Activated CD8-positive, alpha-beta memory T cell treated with anti-CD3 and anti-CD28 coated beads for 48 hours (primary cell): ENCODE measurements at places on chromosomes 7 and 10.
A peak's percentile ranks its signal among the peaks of the same experiment; 100 is the strongest.

GRCh38 chr10:103578782-103579382 is 85.4 kb downstream of the NEURL1 start:
- no peak for DNase-seq

DNA sequence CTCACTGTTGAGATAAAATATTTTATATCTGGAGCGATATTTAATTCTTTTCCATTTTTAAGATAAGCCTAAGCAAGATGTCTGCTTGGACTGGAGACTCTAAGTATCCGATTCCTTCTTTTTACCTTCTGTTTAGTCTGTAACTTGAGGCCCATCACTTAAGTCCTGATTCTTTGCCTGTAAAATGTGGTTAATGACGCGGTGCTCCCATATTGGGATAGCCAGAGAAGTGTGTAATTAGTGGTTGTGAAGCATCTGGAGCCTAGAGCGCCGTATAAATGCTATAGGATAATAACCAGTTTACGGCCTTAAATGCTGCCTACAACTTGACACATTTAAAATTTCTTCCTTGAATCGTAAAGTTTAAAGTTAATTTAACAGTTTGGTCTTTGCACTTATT is 132.9 kb downstream of the CHN2 start:
- no peak for DNase-seq

DNA sequence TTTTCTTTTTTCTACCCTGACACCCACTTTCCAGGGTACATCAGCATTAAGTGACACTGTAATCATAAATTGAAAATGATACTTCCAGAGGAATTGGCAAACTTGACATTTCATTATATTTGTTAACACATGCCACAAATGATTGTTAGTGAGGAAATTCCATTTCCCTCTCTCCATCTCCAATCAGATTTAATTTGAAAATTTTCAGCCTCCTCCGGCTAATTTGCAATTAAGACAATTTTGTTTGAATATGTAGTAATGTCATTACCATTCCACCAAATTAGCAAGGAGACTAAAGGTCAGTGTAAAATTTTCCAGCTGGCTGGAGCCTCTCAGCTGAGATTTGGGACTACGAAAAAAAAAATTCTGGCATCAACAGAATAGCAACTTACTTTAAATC is 242.7 kb downstream of the FOXP2 start:
- DNase-seq = no peak

DNA sequence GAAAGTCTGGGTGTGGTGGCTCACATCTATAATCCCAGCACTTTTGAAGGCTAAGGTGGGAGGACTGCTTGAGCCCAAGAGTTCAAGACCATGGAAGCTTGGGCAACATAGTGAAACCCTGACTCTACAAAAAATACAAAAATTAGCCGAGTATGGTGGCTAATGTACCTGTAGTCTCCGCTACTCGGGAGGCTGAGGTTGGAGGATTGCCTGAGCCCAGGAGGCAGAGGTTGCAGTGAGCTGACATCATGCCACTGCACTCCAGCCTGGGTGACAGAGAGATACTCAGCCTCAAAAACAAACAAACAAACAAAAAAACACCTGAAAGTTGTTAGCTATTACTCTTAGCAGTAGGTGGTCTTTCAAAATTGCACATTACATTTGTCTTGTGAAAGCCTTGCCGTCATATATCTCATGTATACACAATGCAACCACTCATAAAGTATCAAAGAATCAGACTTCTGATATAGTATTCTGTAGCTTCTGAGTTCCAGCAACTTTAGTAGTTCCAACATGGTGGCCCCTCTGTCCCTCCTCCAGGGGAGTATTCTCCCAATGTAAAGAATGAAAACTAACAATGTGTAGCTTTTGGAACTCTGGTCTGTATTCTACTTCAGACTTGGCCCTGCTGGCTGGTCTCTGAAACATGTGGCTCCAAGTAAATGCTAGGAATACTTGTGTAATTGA is 101.5 kb downstream of the ZNF92 start:
- no peak for DNase-seq

DNA sequence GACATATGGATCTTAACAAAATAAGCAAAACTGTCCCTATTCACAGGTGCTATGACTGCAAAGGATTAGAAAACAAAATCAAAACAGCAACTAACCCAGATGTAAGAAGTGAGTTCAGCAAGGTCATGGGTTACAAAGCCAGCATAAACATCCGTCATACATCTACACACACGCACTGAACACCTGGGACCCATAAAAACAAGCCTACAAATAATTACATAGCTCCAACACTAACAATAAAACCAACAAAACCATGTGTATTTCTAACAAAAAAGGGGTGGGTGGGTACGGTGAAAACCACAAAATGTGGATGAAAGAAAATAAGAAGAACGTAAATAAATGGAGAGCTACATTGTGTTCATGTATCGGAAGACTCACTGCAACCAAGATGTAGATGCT is 256.8 kb downstream of the ELFN1 start:
- no peak for DNase-seq

DNA sequence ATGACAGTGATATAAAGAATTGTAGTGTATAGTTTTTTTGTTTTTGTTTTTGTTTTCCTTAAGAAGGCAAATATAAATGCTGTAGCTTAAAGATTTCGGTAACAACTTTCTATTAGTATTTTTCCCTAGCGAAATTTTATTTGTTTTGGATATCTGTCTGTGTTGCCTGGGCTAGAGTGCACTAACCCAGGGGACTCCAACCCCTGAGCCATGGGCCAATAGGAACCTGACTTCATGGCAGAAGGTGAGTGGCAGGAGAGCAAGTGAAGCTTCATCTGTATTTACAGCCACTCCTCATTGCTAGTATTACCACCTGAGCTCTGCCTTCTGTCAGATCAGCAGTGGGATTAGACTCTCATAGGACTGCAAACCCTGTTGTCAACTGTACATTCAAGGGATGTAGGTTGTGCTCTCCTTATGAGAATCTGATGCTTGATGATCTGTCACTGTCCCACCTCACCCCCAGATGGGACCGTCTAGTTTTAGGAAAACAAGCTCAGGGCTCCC is 65.4 kb upstream of the CCAR1 start:
- no peak for DNase-seq

DNA sequence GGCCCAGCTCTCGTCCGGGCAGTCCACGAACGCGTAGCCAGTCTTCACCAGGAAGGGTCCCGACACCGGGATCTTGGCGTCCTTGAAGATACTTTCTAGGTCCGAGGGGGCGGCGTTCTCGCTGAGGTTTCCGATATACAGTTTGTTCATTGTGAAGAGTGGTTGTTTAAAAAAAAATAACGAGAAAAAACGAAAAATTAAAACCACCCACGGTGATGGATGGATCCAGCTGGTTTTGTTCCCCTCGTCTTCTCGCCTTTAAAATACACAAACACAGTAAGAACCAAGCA is 385 bp downstream of the IGF2BP3 start:
- no peak for DNase-seq

GRCh38 chr7:23184709-23185359 is 3.0 kb downstream of the NUP42 start:
- DNase-seq = no peak

DNA sequence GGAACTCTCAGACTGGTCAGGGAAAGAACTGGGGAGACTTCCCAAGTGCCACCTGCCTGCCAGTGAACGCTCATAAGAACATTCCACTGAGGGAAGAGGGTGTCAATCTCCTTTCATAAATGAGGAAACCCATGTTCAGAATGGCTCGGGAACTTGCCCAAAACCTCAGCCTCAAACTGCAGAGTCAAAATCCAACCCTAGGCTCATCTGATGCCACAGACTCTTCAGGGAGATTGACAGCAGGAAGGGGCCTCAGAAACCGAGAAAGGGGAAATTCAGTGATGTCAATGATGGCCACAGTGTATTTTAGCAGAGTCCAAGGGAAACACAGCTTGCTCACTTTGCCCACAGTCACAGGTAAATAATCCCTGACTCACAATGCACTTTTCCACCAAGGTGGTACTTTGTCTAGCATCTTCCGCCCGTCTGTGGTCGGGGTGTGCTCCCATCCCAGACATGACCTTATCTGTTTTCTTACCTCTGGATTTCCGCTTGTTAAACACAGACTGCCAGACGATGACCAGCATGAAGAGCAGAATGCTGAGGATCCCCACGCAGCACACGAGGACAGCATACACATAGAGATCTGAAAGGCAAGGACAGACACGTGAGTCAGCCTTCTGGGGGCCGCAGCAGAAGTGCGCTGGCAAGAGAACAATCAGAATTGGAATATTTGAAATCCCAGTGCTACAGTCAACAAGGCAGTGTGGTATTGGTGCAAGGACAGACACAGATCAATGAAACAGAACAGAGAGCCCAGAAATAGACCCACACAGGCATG is 38.4 kb downstream of the VSTM4 start:
- DNase-seq = peak; percentile 14

DNA sequence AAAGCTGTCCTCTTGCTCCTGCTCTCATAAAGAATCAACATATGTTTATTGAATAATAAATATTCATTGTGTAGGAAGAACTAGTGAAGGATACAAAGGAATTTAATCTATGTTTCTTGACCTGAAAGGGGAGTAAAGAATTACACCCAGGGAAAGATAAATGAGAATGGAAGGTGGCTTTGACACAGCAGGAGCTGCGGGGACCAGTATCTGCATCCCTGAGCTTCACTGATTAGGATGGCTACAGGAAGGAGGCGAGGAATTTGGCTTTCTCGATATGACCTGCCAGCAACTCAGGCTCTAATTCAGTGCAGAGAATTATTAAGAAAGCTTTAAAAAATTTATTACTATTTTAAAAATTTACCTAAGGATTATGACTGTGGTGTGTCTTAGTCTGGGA is 194.6 kb downstream of the SEC23IP start:
- DNase-seq = no peak

- DNase-seq = no peak
These were observed 44.2 kb downstream of the EGFR start for GRCh38 chr7:55063061-55063460.

- DNase-seq = no peak
These were observed 156.8 kb downstream of the FAM107B start for GRCh38 chr10:14617852-14618251.

DNA sequence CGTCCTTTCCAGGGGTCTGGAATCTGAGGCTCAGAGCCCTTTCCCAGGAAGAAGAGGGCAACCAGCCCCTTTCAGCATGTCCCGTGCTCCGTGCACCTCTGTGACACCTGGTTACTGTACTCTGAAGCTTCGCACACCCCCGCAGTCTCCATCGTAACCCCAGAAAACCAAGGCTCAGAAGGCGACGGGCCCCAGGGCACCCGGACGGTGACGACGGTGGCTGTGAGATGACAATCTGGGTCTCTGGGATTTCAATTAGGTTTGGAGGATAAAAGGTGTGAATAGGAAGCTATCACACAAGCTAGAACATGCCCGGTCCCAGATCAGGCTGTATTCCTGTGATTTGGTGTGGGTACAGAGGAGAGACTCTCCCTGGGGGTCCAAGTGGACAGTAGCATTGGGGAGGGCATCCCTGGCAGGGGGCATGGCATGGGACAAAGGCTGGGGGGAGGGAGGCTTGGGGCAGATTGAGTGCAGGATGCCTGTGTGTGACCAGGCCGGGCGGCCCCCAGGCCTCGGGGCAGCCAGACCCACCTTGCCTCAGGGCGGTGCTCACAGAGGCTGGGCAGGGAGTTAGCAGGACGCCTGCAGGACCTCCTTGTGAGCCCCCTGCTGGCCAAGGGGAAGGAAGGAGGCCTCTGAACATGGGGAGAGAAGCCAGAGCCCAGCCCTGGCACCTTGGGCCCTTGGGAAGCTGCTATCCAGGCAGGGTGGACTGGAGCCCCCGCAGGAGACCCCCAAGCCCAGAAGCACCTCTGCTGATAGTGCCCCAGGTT is 23.4 kb upstream of the PSMG3 start:
- DNase-seq = no peak

GRCh38 chr7:131106681-131107336 is 220.9 kb upstream of the MKLN1 start:
- DNase-seq = peak; percentile 35

GRCh38 chr7:157439149-157439548 is 102.3 kb downstream of the DNAJB6 start:
- no peak for DNase-seq

DNA sequence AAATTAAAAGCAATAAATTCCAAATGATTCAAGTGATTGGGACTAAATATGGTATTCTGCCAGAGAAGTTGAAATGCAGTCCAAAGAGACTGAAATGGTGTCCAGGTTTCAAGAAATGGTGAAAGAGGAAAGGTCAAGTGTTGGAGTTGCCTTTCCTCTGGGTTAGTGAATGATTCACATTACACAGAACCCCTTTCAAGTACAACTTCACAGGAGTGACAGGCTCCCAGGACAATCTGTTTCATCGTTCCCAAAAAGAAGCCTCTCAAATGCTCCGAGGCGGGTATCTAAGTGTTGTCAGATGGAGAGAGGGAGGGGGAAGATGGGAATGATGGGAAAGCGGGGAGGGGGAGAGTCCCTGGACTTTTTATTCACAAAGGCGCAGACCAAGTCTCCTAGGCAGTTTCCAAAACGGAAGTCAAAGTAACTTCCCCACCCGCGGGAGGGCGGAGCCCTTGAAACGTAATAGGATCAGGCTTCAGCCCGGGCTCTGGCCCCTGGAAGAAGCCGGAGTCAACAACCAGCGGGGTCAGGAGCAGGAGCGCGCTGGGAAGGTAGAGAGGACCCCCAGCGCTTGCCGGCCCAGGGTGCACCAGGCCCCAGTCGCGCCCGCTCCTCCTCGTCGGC is 754 bp downstream of the SLC25A13 start:
- DNase-seq = peak; percentile 39

- DNase-seq = no peak
These were observed 96.4 kb downstream of the MARCHF5 start for GRCh38 chr10:92387289-92387940.

DNA sequence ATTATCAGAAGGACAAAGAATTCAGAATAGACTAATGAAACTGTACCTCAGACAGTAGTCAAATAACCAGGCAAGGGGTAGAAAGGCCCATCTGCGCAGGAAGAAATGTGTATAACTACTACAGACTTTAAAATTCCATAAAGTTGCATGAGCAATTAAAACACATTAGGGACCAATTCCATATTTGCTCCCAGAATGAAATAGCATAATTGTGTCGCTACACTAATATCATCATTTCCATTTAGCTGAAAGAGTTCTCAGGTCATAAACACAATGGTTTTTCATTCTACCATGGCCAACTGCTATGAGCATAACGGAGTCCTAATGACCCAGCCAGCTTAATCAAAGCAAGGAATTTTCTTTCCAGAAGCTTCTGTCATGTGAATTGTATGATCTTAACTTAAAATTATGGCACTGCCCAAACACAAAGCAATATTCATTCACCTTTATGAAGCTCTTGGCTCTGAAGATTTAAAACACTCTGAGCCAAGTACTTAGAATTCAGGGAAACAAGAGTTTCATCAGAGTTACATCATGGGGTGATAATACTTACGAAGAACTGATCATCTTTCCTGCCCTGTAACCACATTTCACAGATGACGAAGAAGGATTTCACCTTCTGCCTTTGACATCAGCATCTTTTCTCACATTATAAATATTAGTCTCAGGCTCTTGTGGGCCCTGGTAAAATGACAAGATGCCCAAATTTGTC is 98.1 kb upstream of the DOCK1 start:
- DNase-seq = no peak

DNA sequence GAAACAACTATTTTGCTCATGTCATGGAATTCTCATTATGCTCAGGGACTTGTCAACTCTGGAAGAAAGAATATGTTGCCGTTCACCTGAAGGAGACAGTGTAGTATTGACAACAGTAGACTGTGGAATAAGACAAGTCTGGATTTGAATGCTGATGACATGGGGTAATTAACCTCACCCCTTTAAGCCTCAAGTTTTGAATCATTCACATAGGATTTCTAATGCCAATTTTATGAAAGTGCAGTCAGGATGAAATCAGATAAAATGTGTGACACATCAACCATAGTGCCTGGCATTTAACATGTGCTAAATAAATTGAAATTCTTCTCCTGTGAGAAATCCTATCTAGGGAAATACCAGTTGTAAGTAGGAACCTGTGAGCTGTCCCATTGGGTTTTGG is 305.8 kb downstream of the KIF20B start:
- DNase-seq = no peak
